ENCODE measurements at places on chromosomes 4 and X.

DNA sequence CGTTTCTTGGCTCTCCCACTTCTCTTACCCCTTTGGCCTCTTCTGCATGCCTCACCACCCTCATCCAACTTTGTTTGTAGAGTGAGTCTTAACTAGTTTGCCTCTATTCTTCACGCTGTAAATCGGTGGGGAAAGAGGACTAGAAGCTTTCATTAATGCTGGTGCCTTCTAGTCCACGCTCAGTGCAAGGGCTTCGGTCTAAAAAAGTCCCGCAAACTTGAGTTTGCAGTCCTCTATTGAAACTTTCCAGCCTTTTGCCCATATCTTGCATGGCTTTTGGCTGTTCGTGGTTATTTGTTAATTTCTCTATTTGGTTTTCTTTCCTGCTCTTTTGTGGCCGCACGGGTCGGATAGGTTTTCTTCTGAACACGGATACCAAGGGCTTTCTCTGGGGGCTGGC is 868 bp downstream of the DACH2 start:
- DNase-seq, result no peak

GRCh38 chrX:119015407-119016237 is 41.2 kb downstream of the LONRF3 start:
- peak; percentile 33 for DNase-seq

- DNase-seq, result no peak
Observed at GRCh38 chr4:22476011-22476410, 39.9 kb downstream of the ADGRA3 start.

GRCh38 chr4:142406499-142406835 is 439.6 kb downstream of the INPP4B start:
- no peak for DNase-seq

GRCh38 chr4:44848466-44848865 is 122.1 kb upstream of the GNPDA2 start:
- no peak for DNase-seq

GRCh38 chr4:37023504-37023903 is 221.0 kb upstream of the NWD2 start:
- DNase-seq, result no peak

GRCh38 chrX:122641136-122641535 is 542.9 kb upstream of the GRIA3 start:
- DNase-seq, result no peak

DNA sequence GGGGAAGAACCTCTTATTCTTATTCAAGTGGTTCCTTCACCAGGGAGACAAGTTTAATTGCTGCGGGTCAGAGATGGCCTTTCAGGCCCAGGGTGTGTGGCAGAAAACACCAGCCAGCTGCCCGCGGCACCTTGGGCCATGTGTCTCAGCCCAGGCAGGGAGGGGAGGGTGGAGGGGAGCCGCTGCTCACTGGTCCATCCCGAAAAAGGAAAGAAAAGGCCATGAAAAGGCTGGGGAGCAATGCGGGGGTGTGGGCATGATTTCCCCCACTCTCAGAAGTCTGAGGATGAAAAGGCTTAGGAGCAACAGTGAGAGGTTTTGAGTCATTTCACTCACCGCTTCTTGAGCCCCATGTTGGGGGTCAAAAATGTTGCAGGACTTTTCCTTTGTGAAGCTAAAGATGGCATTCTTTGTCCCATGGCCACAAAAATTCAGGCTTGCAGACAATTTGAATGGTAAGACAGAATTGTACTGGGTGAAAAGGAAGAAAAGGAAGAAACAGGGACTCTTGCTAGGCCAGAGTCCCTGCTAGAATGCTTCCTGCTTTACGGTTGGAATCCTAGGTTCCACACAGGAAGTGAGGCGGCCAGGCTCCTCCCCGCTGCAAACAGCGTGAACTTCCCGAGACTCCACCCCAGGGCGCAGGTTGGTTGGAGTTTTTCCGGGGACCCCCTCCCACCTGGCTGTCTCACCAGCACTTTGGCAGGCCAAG is 17.4 kb upstream of the FAM47E start:
- no peak for DNase-seq

DNA sequence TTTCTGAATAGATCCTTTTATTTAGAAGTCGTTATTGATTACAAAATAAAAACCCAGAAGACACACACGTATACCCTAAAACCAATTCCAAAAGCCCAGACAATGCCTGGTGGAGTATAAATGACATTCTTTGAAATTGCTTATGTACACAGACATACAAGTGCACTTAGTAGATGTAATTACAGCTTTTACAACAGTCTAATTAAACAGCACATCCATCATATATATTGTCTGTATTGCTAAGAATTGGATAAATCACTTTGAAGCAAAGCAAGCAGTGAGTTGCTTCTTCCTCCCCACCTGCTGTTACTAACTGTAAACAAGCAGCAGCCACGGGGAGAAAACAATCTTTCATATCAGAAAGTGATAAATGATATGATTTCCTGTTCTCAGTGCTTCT is 645.7 kb downstream of the TLL1 start:
- no peak for DNase-seq

DNA sequence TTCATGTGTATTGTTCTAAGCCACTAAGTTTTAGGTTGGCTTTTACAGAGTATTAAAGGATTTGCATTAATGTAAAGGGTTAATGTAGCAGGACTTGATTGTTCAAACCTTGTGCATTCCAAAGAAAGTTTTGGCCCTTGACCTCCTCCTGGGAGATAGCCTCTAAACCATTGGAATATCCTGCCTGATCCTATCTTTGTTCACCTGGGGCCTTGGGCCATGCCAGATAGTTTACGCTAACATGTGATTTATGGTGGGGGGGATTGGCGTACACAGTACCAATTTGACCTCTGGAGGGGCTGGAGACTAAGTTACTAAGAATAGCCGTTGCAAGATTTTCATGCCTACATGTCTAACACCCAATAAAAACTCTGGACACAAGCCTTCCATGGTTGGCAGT is 1002.7 kb upstream of the PABPC4L start:
- DNase-seq, result no peak

DNA sequence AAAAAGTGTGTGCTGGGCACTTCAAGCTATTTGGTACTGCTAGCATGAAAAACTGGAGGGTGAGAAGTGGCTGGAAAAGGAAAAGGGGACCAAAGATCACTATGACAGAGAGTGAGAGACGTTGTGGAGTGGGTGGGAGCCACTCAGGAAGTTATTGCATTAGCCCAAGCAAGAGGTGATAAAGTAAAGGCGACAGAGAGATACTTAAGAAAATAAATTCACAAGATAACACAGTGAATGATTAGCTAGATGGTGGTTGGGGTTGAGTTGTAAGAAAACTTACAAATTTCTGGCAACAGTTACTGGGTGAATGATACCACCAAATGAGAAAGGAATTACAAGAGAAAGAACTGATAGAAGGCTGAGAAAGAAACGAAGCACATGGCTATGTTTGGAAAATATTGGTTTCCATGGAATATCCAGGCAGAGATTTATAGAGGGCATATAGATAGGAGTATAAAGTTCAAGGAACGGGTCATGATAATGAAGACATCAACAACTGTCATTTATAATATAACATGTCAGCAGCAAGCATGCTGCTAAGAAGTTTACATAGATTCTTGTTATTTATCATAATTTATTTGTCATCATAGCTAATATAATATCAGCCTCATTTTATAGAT is 60.7 kb downstream of the CASK start:
- no peak for DNase-seq

DNA sequence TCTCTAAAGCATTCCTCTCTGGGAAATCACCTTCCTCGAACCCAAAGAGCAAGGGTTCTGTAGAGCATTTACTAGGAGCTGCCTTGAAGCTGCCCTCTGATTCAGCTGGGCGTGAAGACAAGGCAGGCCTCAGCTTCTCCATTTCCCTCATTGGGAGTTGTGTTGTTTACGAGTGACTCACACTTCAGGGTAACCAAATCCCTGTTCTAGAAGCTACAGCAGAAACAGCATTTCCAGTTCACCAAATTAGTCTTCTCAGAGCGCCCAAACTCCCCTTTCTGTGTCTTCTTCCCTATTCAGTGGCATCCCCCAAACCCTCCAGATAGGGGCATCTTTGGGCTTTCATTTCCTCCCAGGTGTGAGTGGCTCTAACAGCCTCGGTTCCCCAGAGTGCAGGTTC is 863 bp upstream of the XPNPEP2 start:
- no peak for DNase-seq

DNA sequence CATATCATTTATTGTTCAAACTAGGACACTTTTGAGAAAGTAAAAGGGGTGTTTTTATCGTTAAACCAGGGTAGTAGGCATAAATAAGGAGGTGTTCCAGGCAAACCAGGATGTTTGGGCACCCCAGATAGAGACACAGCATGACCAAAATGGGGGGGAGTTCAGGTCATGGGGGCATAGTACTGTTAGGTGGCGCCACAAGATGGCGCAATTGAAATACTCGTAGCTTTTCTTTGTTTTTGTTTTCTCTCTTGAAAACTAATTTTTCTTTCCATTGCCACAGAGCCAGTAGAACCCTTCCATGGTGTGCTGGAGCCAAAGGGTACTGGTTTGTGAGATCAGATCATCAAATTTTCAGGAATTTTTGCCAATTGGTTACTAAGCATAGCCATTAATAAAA is 283.4 kb downstream of the BCOR start:
- DNase-seq, result no peak

DNA sequence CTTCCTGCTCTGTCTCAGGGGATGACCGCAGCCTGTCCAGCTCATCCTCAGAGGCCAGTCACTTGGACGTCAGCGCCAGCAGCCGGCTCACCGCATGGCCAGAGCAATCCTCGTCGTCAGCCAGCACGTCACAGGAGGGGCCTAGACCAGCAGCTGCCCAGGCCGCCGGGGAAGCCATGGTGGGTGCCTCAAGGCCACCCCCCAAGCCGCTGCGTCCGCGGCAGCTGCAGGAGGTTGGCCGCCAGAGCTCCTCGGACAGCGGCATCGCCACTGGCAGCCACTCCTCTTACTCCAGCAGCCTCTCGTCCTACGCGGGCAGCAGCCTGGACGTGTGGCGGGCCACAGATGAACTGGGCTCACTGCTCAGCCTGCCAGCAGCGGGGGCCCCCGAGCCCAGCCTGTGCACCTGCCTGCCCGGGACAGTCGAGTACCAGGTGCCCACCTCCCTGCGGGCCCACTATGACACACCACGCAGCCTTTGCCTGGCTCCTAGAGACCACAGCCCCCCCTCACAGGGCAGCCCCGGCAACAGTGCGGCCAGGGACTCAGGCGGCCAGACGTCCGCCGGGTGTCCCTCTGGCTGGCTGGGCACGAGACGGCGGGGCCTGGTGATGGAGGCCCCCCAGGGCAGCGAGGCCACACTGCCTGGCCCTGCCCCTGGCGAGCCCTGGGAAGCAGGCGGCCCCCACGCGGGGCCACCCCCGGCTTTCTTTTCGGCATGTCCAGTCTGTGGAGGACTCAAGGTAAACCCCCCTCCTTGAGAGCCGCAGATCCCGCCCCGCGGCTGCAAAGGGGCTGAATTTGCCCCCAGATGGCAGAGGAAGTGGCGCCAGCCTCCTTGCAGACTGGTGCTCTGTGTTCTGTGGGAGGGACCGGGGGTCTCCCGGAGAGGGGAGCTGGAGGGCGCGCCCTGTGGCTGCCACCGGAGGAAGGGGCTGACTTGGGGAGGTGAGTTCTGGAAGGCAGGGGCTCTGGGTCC is 29.9 kb downstream of the DOK7 start:
- no peak for DNase-seq

- peak; percentile 74 for DNase-seq
Observed at GRCh38 chr4:82462415-82462831, 32.0 kb downstream of the ENOPH1 start.

- no peak for DNase-seq
Observed at GRCh38 chr4:41396869-41397268, 140.1 kb downstream of the UCHL1 start.

DNA sequence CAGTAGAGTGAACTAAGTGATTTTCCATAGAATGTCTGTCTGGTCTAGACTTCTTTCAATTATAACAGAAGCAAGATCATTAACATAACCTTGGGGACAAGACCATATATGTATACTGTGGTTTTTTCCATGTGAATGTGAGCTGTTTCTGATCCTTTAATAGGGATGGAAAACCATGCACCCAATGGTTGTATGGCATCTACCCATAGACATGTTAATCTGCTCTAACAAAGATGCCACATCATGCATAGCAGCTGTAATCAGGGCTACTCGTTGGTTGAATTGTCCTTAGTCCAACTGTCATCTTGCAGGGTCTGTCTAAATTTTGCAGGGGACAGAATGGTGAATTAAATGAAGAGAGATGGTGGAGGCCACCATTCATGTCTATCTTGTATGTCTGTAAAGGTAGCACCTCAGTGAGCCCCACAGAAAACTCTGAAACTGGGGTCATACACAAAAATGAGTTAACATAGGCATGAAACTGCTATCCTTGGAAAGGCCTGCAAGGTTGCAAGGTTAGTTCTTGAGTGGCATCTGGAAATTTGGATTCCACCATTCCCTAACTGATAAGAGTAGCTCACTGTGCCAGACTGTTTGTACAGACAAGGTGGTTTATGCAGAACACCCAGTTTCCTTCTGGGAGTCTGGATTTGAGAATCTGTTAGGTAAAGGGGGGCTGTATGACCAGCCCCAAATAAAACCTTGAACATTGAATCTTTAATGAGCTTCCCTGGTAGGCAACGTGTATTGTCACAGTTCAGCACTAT is 16.5 kb downstream of the THAP6 start:
- DNase-seq, result no peak

- no peak for DNase-seq
Observed at GRCh38 chr4:1285790-1286553, 3.7 kb upstream of the MAEA start.

- DNase-seq, result no peak
Observed at GRCh38 chrX:23389196-23389792, 54.6 kb downstream of the PTCHD1 start.

DNA sequence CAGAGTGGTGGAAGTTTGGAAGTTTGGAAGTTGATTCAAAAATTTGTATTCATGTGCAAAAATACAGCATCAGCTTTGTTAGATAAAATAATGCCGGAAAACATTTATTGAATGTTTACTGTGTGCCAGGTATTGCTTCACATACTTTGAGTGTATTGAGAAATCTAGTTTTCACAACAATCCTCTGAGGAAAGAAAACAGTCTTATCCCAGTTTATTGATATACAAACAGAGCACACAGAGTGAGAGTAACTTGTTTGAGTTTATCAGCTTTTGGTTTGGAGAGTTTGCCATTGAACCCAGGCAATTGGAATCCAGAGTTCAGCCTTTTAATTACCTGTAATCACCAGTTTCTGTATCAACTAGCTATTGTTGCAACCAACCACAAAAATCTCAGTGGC is 127.2 kb upstream of the RPS6KA3 start:
- DNase-seq, result no peak

GRCh38 chrX:129007631-129008030 is 515.7 kb downstream of the SMARCA1 start:
- DNase-seq, result no peak

DNA sequence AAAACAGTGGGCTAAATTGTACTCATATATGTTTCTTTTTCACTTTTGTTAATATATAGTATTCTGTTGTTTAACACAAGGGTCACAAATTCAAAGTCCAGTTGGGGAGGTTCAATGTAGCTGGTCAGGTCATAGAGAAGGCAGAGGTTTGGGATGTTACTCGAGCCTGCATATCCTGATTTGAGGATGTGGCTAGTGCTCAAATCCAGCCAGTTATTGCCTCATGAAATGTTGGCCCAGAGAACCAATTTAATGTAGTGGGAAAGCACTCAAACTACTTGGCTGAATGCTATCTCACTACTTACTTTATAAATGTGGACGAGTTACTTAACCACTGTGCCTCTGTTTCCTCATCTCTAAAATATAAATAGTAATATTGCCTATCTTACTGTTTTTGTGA is 12.5 kb downstream of the USO1 start:
- no peak for DNase-seq

GRCh38 chrX:118865231-118865630 is 41.6 kb downstream of the ZCCHC12 start:
- DNase-seq, result no peak
